ENCODE measurements at places on chromosomes 11 and 22. TPM values are rescaled to one million over a fixed set of nuclear protein-coding genes. Genes with fewer than 3 reads are reported as not detected.

Gene GSTT2B
- 0.76 TPM for total RNA-seq

Gene GAS2L1
- total RNA-seq = 22.7 TPM

Gene GLYATL2
- 1.7 TPM for total RNA-seq

Gene MYOD1
- total RNA-seq = not detected

Gene KCTD21
- total RNA-seq = 5.2 TPM

Gene MPZL3
- 0.33 TPM for total RNA-seq

Gene GAB4
- not detected for total RNA-seq

DNA sequence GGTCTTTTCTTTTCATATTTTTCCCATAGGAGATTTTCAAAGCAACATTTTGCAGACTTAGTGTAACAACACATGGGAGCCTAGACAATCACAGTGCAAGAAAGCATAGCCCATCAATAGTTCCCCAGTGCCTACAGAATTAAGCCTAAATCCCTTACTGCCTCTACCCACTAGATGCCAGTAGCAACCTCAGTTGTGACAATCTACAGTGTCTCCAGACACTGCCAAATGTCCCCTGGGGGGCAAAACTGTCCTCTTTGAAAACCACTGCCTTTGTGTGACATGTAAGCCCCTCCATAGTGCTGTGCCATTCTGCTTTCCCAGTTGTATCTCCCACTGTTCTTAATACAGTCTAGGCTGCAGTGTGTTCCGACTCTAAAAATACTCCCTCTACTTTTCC, 1329.0 kb downstream of the LRRC4C start:
- DNase-seq = peak; percentile 94

DNA sequence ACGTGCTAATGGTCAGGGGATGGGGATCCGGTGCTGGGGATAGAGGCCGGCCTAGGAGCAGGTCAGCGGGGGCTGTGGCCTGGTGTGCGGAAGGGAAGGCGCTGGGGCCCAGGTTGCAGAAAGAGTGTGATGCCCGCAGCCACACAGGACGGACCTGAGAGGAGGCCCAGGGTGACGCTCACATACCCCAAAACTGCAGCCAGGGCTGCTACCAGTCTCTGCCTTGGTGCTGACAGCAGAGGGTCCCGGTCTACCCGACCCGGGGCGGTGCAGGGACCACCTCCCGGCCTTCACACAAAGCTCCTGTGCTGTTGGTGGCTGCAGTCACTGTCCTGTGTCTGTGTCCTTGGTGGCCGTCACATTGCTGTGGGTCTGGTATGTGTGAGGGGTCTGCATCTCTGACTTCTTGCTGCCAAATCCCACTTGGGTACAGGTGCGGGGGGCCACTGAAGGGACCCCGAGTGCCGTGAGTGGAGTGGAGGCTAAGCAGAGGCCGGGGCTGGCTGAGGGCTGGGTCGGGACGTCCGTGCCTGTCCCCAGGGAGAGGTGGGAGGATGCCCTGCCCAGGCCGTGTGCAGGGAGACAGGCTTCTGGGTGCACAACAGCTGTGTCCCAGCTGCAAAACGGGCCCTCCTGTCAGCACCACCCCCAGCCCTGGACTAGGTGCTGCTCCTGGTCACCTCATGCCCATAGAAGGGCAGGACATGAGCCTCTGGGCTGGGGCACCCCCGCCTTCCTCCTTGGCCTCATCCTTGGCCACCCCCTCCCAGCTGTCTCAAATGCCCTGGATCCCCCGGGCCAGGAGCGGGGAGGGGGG, 1.5 kb downstream of the LSP1 start:
- no peak for DNase-seq

GRCh38 chr11:128208329-128209137, 378.8 kb downstream of the ETS1 start:
- DNase-seq = peak; percentile 49

DNA sequence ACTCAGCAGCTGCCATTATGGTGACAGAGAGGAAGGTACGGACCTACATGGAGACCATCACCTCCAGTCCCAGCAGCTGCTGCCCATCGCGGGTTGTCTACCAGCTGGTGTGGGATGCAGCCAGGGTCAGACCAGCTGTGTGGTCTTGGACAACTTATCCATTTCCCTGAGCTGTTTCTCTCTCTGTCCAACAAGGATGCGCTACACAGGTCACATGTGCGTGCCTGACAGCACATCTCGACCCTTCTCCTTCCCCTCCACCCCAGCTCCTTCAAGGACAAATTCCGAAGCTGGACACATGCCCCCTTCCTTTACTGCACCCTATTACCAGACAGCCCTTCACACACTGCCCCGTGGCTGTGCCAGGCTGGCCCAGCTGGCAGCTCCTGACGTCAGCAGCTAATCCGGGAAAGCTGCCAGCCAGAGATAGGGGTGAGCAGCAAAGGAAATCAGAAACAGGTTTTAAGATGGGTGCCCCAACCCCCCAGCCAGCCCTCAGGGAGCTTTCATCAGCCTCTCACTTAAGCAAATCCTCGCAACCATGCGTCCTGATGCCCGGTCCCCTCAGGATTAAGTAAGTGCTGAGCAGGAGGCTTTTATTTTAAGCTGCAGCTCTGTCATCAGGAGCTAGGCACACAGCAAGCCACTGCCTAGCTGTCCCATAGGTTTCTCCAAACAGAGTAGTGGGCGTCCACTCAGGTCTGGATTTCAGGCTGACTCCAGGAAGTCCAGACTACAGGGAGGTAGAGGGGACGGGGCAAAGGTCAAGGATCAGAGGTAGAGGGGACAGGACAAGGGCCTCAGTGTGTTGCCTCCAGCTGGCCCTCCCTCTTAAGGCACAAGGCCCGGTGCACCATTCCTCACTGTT, 20.3 kb downstream of the TEF start:
- peak; percentile 94 for DNase-seq

DNA sequence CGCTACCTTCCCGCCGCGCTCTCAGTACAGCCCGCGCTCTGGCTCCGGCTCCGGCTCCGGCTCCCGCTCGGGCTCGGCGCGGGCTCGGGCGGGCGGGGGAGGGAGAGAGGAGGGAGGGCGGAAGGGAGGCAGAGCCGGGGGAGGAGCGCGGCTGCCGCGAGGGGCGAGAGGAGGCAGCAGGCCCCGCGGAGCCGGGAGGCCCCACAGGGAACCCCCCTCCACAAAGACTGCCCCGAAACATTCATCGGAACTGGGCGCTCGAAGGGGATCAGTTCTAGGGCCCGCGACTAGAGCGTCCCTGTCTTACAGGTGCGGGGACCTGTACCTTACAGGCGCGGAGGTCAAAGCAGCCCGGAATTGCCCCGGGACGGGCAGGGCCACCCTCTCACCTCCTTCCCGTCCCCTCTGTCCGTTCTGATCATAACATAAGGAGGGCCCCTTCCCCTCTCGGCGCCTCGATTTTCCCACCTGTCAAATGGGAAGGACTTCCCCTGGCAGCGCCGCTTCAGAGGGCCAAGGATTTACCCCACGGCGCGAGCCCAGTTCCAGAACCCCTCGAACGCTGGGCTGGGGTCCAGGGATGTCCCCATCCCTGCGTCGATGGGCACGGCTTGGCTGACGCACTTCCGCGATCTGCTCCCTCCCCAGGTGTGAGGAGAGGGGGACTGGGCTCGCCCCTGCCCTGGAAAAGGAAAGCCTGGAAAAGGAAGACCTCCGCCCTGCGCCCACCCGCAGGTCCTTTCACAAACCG, at the start of gene SHISA8:
Gene SHISA8, minus strand, starts transcription at position 40 of the 751 bp plus-strand sequence. CDS start 407 bp downstream, outside the sequence.
- DNase-seq = peak; percentile 73

DNA sequence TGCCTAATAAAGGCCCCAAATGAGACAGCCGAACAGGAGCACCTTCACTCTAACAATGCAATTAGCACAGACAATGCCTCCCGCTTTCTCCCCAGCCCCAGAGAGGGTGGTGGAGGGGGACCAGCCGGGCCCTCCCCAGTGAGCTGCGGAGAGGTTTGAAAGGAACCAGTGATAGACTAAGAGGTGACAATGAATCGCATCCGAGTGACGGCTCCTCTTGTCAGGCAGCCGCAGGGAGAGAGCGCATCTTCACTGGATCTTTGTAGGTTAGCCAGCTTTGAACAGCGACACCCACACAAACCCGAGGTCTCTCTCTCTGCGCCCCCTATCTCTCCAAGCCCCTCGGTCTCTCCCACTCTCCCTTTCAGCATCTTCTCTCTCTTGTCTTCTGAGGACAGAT, 28.0 kb downstream of the FLRT1 start:
- no peak for DNase-seq

GRCh38 chr11:130031056-130031455, 28.4 kb upstream of the PRDM10 start:
- DNase-seq = no peak

- no peak for DNase-seq
These were observed 23.7 kb downstream of the SNU13 start for GRCh38 chr22:41664951-41665350.

DNA sequence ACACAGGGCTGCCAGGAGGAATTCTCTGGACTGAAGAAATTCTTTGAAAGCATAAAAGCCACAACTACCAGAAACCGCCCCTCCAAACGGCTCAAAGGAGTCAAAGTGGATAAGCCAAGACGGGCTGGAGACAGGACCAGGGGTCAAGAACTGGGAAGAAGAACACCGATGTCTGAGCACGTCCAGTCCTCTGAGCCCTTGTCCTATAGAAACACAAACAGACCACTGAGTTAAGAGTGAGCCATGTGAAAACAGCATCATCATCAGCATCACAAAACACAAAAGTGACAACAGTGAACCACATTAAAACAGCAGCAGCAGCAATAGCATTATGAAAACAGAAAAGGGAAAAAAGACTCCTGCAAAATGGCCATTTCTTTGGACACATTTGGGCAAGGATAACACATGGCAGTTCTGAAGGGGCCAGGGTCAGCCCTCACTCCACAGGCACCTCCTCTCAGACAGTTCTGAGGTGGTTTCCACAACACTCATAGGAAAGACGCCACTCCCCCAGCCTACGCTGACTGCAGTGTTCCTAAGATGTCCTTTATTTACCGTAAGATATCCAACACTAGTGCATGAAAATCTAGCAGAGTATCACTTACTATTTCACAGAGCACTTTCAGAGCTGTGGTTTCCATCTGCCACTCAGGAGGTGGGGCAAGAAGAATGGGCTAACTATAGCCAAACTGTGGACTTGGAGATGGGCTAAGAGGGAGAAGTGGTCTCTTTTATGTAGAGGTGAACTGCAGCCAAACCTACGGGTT, 28.6 kb upstream of the YPEL1 start:
- DNase-seq = no peak

GRCh38 chr11:130308059-130308458, 6.7 kb downstream of the ZBTB44 start:
- no peak for DNase-seq
